ENCODE measurements at places on chromosomes 16 and 17.

- DNase-seq: no peak
These were observed 99.9 kb upstream of the FAM20A start for GRCh38 chr17:68701046-68701445.

GRCh38 chr16:88800277-88800592, 3.4 kb upstream of the CDT1 start:
- DNase-seq: no peak

GRCh38 chr17:76270770-76271668, 5.9 kb downstream of the UBALD2 start:
- DNase-seq: no peak

GRCh38 chr16:28010671-28011070, 52.8 kb downstream of the GSG1L start:
- no peak for DNase-seq

- DNase-seq: no peak
These were observed 299 bp downstream of the NUP85 start for GRCh38 chr17:75205793-75206163.
